NK-92 treated with Interleukin-12 subunit alpha and Interleukin-12 subunit beta, amount 100 ng/mL, for 24 hours (cell line): ENCODE measurements at places on chromosomes 7 and 10.

DNA sequence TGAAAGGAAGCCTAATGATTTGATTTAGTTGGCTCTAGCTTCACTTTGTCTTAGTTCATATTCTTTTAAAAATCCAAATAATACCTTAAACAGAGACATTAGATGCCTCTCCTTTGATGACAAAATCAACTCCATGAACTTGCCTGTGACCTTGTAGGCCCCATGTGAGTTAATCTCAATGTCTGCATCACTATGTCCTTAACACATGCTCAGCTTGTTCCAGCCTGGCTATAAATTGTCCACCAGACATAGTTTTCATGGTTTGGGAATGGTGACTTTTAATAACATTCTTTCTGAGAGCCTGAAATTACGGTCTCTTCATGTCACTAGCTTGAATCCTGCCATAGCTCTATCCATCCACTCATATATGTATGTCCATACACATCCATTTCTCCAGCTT, 656.3 kb upstream of the IGFBP3 start:
- no peak for DNase-seq

GRCh38 chr7:101398396-101399289, 36.0 kb downstream of the COL26A1 start:
- no peak for DNase-seq

GRCh38 chr10:80473692-80474596, 19.8 kb downstream of the TSPAN14 start:
- no peak for DNase-seq

GRCh38 chr7:84194484-84195271, at the start of gene SEMA3A:
Gene SEMA3A, minus strand, starts transcription at chr7:84194789. Its CDS starts 203 bp downstream, at chr7:84194586.
- peak; percentile 3 for DNase-seq

GRCh38 chr7:12870219-12870618, 182.8 kb downstream of the ARL4A start:
- DNase-seq, result no peak

- DNase-seq, result no peak
Measured at GRCh38 chr7:35854311-35854710, 53.5 kb downstream of the SEPTIN7 start.
